ENCODE measurements at places on chromosomes 3 and 15.

DNA sequence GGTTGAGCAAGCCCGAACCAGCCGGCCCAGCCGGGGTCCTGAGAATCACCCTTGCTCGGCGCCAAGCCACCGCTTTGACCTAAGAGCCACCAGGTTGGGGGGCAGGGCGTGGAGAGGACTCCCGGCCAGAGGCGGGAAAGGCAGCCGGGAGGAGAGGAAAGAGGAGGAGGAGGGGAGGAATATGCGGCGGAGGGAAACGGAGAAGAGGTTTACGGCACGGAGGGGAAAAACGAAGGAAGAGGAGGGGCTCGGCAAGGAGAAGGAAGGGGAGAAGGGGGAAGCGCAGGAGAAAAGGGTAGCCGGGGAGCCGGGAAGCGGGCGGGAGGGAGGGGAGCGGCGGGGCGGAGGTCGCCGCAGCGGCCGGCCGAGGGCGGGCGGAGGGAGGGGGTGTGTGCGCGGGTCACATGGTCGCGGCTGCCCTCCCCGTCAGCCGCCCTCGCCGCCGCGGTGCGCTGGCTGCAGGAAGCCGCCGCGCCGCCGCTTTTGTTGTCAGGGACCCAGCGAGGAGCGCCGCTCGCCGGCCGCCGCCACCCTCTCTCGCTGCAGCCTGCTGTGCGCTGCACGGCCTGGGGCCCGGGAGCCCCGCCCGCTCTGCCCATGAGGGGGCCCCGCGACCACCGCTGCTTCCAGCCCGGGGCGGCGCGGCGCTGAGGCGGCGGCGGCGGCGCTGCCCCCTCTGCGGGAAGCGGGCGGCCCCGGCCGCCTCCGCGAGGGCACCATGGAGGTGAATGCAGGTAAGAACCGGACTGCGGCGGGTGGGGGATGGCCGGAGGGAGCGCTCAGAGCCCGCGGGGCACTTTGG is at the start of gene NR1D2:
Gene NR1D2, plus strand, starts transcription at position 426 of the 802 bp plus-strand sequence. Its CDS starts 293 bp downstream, at position 719.
- DNase-seq = peak; percentile 55

DNA sequence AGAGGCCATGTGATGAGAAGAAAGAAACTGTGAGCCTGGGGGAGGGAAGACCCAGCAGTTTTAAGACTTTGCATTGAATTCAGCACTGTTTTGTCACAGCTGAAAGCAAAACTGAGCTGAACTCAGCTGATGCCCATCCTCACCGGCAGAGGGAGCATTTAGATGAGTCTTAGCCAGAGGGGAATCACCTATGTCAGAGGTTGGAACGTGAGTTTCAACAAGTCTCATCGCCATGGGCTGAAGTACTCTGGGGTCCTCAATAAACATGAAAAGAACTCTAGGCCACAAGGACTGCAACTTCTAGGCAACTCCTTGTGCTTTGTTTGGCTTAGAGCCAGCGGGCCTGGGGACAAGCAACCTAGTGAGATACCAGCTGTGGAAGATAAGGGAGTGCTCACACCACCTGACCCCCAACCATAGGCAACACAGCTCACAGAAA is 324.5 kb downstream of the TBL1XR1 start:
- DNase-seq = no peak

GRCh38 chr3:117557464-117558090 is 848.0 kb downstream of the TUSC7 start:
- no peak for DNase-seq

DNA sequence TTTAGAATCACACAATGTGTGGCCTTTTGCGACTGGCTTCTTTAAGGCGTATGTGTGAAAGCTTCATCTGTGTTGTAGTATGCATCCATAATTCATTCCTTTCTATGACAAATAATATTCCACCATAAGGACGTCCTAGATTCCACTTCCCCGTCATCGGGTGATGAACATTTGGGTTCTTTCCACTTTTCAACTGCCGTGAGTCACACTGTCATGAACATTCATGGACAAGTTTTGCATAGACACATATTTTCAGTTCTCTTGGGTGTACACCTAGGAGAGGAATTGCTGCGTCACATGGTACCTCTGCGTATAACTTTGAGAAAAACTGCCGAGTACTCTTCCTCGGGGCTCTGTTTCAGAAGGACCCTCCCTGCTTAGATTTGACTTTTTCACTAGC is 97.3 kb downstream of the TOP2B start:
- no peak for DNase-seq

DNA sequence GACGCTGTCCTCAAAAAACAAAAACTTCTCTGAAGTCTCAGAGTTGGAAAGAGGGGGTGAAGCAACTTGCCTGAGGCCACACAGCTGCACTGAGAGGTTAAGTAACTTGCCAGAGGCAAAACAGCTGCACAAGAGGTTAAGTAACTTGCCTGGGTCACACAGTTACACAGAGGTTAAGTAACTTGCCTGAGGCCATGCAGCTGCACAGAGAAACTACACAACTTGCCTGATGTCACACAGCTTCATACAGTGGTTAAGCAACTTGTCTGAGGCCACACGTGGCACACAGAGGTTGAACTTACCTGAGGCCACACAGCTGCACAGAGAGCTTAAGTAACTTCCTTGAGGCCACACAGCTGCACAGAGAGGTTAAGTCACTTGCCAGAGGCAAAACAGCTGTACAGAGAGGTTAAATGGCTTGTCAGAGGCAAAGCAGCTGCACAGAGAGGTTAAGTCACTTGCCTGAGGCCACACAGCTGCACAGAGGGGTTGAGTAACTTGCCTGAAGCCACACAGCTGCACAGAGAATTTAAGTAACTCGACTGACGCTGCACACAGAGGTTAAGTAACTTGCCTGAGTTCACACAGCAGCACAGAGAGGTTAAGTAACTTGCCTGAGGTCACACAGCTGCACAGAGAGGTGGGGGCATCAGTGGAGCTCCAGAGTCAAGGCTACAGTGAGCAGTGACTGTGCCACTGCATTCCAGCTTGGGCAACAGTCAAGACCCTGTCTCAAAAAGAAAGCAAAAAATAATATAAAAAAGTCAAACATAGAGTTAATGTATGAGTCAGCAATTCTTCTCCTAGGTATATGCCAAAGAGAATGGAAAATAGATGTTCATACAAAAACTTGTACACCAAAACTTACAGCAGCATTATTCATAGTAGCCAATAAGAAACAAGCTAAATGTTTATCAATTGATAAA is 12.0 kb upstream of the ACAD9 start:
- DNase-seq = no peak

DNA sequence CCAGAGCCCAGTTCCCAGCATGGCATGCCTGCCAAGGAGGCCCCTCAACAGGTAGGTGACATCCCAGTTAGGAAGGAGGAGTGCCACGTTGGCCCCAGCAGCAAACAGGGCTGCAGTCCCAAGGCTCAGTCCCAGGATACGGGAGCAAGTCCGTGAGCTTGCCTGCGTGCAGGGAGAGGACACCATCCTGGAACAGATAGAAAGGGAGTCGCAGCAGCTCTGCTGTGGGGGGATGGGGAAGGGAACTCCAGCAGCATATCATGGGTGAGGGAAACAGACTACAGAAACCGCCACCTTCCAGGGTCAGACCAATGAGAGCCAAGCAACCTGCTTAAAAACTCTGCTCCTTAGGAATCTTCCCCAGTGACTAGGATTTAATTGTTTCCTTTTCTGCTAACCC is 9.4 kb upstream of the DYNLT2B start:
- no peak for DNase-seq
